ENCODE measurements at places on chromosomes 1 and 21. TPM values are rescaled to one million over a fixed set of nuclear protein-coding genes. Genes with fewer than 3 reads are reported as not detected.

GRCh38 chr1:186865253-186865652 lies 36.5 kb downstream of the PLA2G4A start:
- DNase-seq: no peak

GRCh38 chr1:94094469-94095111 lies 26.4 kb downstream of the ABCA4 start:
- peak; percentile 63 for DNase-seq

VWA5B1 gene
- total RNA-seq: not detected

COL9A2 gene
- total RNA-seq: 8.7 TPM

ARHGAP30 gene
- total RNA-seq: 8.5 TPM

- DNase-seq: no peak
These were observed 18.7 kb downstream of the BECN2 start for GRCh38 chr1:241976229-241976628.

FCGR3B gene
- 7.8 TPM for total RNA-seq

DNA sequence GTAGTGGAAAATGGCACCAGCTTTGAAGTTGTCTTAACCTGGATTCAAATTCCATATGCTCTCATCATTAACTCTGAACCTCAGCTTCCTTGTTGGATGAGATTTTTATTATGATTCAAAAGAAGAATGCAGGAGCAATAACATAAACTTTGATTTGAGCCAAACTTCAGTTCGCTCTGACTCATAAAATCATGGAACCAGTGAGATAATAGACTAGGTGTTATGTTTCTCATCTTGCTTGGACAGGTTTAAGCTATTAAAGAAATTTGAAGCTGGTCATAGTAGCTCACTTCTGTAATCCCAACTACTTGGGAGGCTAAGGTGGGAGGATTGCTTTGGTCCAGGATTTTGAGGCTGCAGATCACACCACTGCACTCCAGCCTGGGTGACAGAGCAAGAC lies 172.8 kb downstream of the CLEC20A start:
- DNase-seq: no peak

IL20 gene
- total RNA-seq: not detected

DNA sequence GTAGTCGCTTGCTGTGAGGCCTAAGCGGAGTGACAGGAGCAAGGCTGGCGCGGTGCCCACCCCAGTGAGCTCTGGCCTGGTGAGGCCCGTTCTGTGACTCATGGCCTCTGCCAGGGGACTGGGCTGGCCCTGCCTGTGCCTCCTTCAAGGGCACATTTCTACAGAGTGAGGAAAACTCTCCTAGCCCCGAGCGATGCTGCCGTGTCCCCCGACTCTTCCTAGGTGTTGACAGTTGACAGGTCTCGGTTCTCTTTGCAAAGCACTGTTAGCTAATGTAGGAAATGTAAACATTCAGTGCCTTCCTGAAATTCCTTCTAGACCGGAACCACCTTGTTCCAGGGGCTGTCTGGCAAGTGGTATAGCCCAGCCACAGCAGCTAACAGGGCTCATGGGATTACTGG lies 43.9 kb downstream of the ABCG1 start:
- peak; percentile 92 for DNase-seq

- no peak for DNase-seq
These were observed 11.5 kb upstream of the MYOC start for GRCh38 chr1:171663854-171664575.

GRCh38 chr1:42014823-42015222 lies 96.1 kb upstream of the HIVEP3 start:
- DNase-seq: no peak

- no peak for DNase-seq
These were observed 94.9 kb upstream of the IGSF21 start for GRCh38 chr1:18012686-18013085.

C1orf141 gene
- total RNA-seq: not detected

AMY2B gene
- 19.4 TPM for total RNA-seq

- DNase-seq: no peak
These were observed 770.3 kb upstream of the ADGRL2 start for GRCh38 chr1:81030441-81030840.

DNA sequence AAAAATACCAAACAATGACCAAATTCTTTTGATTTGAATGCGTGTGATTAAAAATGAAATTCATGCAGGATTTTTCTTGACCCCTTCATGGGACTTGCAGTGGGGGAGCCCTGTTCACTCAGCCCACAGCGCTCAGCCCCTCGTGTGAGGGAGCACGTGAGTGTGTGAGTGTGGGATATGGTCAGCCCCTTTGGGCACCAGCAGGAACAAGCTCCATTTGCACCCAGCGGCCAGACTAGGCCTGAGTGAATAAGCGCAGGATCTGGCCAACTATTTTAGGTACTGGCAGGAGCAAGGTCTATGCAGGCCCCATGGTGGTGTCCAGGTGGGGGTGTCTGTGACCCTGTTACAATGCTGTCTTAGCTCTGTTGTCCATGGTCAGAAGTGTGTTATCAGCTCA lies 1631.2 kb downstream of the BRINP3 start:
- DNase-seq: no peak

- no peak for DNase-seq
These were observed 76.0 kb downstream of the MAN1C1 start for GRCh38 chr1:25692560-25692959.

DNA sequence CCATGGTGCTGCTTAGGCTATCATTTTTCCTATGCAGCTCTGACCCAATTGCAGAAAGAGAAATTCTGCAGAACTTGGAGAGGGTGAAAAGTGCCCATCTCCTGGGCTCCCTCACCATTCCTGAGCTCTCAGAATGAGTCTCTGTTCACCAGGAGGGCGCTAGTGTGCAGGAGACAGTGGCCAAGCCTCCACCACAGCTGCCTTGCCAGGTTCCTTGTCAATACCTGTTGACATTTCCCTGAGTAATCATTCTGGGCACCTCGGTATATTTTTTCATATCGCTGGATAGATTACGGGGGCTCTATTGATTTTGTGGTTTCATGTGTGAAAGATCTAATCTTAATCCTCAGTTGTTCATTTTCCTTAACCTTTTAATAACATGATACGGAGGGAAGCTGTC lies 13.0 kb upstream of the C8B start:
- no peak for DNase-seq

LCE1A gene
- 612 TPM for total RNA-seq

DNA sequence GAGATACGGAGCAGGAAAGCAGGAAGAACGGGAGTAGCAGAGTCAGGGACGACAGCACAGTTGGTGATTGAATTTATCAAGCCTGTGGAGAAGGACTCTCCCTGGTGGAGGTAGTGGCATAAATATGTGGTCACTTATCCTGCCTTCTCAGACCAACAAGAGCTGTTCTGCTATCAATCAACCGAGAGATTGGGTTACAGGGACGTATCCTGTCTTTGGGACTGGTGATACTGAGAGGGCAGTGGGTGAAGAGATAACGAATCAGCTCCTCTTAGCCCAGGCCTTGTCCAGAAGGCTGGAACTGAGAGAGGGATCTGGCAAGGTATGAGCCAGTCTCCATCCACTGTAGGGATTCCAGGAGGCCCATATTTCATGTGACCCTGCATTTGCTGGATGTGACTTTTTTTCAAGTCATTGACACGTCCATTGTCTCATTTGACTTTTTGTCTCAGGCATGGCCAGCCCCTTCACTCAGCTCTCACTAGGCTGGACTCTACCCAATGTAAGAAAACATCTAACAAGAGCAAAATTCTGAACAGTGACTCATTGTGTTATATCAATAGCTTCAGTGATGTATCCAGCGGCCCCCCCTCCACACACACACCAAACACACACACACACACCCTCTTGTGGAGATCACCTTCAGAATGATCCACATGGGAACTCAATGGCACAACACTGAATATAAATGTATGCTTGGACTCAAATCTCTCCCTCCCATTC lies 11.3 kb downstream of the C1orf116 start:
- DNase-seq: no peak

MRPL55 gene
- total RNA-seq: 79.9 TPM

MROH7 gene
- total RNA-seq: 0.65 TPM

TMEM167B gene
- total RNA-seq: 52.3 TPM

OR2T33 gene
- not detected for total RNA-seq

DNA sequence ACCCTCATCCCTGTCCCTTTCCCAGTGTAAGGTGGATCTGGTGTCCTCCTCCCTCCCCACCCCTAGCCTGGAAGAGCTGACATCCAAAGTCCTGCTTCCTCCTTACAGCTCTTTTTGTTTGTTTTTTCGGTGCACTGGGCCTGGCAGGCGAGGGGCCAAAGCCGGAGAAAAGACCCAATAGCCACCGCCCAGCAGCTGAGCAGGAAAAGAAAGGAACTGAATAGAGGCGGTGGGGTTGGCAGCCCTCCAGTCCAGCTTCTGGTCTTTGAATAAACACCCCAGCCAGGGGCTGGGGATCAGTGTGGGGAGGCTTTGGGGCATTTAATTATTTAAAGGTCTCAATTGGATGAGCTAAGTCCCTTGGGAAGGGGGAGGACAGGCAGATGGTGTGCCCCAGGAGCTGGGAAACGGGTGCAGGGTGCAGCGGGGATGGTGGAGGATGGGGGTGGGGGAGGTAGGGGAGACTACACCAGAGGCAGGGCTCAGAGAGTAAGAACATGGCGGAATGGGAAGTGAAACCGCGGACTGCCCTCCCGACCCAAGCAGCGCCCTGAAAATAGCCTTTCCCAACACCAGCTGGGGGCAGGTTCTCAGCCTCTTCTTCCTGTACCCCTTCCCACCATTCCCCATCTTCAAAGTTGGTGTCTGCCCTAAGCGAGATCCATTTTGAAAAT lies 20.2 kb downstream of the BTG2 start:
- DNase-seq: peak; percentile 94

GRCh38 chr1:166169182-166169581 lies 2.4 kb upstream of the FAM78B start:
- no peak for DNase-seq

DNA sequence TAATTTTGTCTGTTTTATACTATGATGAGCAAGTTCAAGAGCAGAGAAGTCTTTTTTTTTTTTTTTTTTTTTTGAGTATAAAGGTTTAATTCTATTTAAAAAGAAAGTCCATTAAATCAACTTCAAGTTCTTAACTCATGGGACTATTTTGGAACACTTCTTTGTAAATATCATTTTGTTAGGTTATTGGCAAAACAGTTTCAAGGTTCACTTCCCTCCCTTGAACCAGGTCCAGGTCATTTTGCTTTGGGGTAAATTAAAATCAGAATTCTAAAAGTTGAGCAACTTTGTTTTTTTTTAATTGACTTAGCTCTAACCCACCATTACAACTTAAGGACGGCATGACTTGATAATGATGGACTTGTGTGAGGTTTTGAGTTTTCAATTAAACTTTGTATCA lies 72.3 kb downstream of the WLS start:
- no peak for DNase-seq

GRCh38 chr1:10874351-10874750 lies 77.9 kb upstream of the CASZ1 start:
- DNase-seq: no peak

C1orf94 gene
- not detected for total RNA-seq

- DNase-seq: peak; percentile 52
These were observed at the start of gene ELOA for GRCh38 chr1:23743287-23744152. Gene ELOA, plus strand, starts transcription at chr1:23743471. Its CDS starts 33 bp downstream, at chr1:23743504.

GRCh38 chr1:30911059-30911954 lies 2.7 kb upstream of the SDC3 start:
- peak; percentile 96 for DNase-seq

LHX8 gene
- not detected for total RNA-seq

VASH2 gene
- not detected for total RNA-seq

GRCh38 chr21:44726826-44727225 lies 15.5 kb upstream of the TSPEAR start:
- DNase-seq: peak; percentile 56

SPATA17 gene
- 1.6 TPM for total RNA-seq

- DNase-seq: no peak
These were observed 14.2 kb downstream of the BLACAT1 start for GRCh38 chr1:205441716-205442050.

GRCh38 chr21:38177919-38178652 lies 78.7 kb upstream of the KCNJ15 start:
- DNase-seq: no peak

DNA sequence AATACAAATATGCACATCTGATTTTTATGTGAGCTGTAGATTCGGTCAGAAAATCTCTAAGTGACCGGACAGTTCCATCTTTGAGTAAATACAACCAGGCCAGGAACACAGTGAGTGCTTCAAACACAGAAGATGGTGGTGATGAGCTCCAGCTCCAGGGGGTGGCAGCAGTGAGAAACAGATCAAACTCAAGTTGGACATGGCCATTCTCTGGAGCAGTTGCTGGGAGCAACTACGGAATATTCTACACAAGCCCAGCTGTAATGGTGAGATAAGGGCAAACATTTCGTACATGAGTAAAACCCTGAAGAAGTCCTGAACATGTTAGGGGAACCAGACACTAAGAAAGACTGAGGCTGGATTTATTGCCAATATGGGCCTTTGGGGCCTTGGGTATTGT lies 100.7 kb downstream of the BARHL2 start:
- no peak for DNase-seq

DNA sequence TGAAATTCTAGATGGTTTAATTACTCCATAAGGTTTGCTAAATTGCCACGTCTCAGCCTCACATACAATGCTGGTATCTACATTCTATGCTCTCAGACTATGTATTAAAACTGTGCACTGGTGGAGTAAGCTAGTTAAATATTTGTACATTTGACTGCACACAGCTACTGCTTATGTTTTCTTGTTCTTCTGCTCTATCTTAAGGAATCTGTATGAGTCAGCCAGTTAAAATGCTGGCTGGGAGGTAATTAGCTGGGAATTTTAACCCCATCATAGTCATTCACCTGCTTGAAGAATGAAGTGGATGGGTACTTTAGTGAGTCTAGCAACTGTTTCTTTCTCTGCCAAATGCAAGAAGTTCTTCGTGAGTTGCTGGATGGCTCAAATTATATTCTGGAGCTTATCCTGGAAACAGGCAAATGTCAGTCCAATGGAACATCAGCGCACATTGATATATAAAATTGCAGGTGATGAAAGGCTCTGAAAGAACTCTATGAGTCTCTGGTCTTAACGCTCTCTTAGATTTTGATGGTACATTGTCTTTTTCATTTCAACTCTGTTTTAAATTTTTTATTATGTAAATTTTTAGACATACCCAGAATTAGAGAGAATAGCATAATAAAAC lies 83.4 kb downstream of the BACH1 start:
- DNase-seq: no peak

NEXN gene
- 4.3 TPM for total RNA-seq

RHOU gene
- 5.2 TPM for total RNA-seq

DNA sequence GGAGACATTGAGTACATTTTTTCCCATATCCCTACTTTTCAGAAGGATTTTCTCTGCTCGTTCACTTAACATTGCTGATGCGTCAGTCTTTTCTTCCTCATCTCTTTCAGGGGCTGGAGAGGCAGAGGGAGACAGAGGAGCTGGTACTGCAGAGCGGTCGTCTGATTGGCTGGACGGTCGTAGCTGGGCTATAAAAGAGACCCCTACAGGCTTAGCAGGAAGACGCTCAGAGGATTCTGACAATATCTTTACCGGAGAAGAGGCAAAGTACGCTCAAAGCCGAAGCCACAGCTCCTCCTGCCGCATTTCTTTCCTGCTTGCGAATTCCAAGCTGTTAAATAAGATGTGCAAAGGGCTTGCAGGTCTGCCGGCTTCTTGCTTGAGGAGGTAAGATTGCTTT lies at the start of gene RGS4:
RGS4 (plus strand) TSS at position 220 of the 400 bp plus-strand sequence; CDS start at position 344, 124 bp downstream.
- no peak for DNase-seq

Measured in lower leg skin (tissue), 4 donors.